Adrenal gland (tissue), 19 donors: ENCODE measurements at places on chromosomes 3 and 15.

GRCh38 chr3:171876680-171877147 is 33.6 kb downstream of the TMEM212 start:
- H3K4me1 ChIP-seq, result no peaks in the 10 kb centered on the region
- no peak overlapping the region for H3K4me3 ChIP-seq
- DNase-seq, result no peak
- no peaks in the 10 kb centered on the region for H3K36me3 ChIP-seq

DNA sequence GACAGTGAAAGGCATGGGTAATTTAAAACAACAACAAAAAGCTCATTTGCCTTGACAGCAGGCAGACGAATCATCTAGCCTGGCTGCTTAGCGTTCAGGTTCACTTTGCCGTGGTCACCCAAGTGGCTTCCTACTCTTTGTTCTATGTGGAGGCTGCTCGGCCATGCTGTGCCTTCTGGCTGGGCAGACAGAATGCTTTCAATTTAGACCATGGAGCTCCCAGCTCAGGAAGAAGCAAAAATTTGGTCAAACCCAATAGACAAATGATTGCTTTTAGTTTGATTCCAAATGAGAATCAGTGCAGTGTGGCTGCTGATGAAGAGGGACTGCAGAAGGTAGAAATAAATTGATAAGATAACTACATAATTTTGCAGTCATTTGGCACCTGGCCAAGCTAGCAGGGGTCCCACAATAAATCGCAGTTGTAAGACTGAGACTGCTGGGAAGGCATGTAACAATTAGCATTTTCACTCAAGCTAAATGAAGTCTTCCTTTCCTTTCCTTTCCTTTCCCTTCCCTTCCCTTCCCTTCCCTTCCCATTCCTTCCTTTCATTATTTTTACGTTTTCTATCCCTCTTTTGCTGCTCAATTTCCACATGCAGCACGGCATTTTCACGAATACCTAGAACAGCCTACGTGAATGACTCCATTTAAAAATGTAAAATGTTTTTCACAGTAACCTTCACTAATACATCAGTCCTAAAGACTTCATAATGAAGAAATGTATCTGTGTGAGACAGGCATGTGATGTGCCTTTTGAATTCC is 360.4 kb upstream of the TGFBR2 start:
- no peak overlapping the region for H3K4me3 ChIP-seq
- H3K27ac ChIP-seq, result no peak overlapping the region
- no peaks in the 10 kb centered on the region for H3K4me1 ChIP-seq
- DNase-seq, result no peak
- no peaks in the 10 kb centered on the region for H3K27me3 ChIP-seq
- H3K36me3 ChIP-seq, result no peaks in the 10 kb centered on the region

- no peak overlapping the region for H3K27ac ChIP-seq
- no peaks in the 10 kb centered on the region for H3K27me3 ChIP-seq
- peaks cover 5% of the 10 kb centered on the region for H3K4me1 ChIP-seq
Measured at GRCh38 chr3:129536804-129537203, 6.2 kb upstream of the H1-8 start.

- H3K4me3 ChIP-seq, result no peak overlapping the region
Measured at GRCh38 chr3:128936341-128936740, 56.9 kb downstream of the ACAD9 start.

- H3K27me3 ChIP-seq, result no peaks in the 10 kb centered on the region
- no peak for DNase-seq
- H3K4me3 ChIP-seq, result no peak overlapping the region
- H3K4me1 ChIP-seq, result peaks cover 42% of the 10 kb centered on the region
Measured at GRCh38 chr15:76193934-76194333, 117.3 kb downstream of the ETFA start.

- DNase-seq, result no peak
- H3K27ac ChIP-seq, result no peak overlapping the region
- no peak overlapping the region for H3K4me3 ChIP-seq
- H3K27me3 ChIP-seq, result no peaks in the 10 kb centered on the region
- no peaks in the 10 kb centered on the region for H3K4me1 ChIP-seq
Measured at GRCh38 chr3:191296041-191296541, 33.1 kb upstream of the CCDC50 start.

DNA sequence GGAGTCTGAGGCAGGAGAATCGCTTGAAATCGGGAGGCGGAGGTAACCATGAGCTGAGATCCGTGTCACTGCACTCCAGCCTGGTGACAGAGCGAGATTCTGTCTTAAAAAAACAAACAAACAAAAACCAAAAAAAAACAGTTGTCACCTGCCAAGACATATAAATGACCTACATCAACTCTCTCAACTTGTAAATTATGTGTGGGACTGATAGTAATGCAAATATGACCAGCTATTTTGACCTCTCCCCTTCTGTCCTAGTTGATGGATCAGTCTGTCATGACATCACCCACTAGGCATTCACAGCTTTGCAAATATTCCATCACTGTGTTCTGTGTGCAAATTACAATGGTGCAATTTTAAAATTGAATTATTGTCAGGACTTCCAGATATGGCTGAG is 175.4 kb downstream of the EBLN2 start:
- H3K36me3 ChIP-seq, result no peaks in the 10 kb centered on the region
- no peak overlapping the region for H3K4me3 ChIP-seq
- DNase-seq, result no peak
- H3K27ac ChIP-seq, result no peak overlapping the region
- H3K27me3 ChIP-seq, result no peaks in the 10 kb centered on the region

- H3K4me1 ChIP-seq, result no peaks in the 10 kb centered on the region
- no peak overlapping the region for H3K27ac ChIP-seq
- H3K36me3 ChIP-seq, result no peaks in the 10 kb centered on the region
- DNase-seq, result no peak
Measured at GRCh38 chr3:110027446-110028080, 690.2 kb upstream of the DPPA4 start.

- no peaks in the 10 kb centered on the region for H3K27me3 ChIP-seq
- no peak overlapping the region for H3K27ac ChIP-seq
- no peak for DNase-seq
- H3K4me3 ChIP-seq, result no peak overlapping the region
- H3K4me1 ChIP-seq, result no peaks in the 10 kb centered on the region
- no peaks in the 10 kb centered on the region for H3K36me3 ChIP-seq
Measured at GRCh38 chr3:5811016-5811415, 623.5 kb downstream of the EDEM1 start.

DNA sequence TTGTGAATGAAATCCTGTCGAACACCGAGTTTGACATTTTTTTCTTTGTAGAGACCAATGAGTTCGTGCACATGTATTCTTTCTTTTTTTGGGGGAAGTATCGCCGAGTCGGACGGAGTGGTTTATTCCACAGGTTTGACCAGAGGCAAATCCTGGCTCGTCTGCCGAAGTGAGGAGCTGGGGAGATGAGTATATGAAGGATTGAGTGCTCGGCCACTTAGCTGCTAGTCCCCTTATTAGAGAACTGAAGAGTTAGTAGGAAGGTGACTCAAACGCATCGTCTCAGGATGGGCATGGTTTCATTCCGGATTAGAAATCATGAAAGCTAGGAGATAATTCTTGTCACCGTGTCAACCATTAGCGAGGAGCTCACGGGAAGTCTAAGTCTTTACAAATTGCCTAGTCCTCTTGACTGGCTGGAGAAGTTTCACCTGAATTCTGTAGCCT is 154.7 kb upstream of the GOLIM4 start:
- H3K4me1 ChIP-seq, result peaks cover 7% of the 10 kb centered on the region
- no peak for DNase-seq
- H3K27ac ChIP-seq, result no peak overlapping the region

GRCh38 chr3:123025642-123026521 is 1.7 kb downstream of the SEMA5B start:
- no peaks in the 10 kb centered on the region for H3K27me3 ChIP-seq
- no peak for DNase-seq
- H3K27ac ChIP-seq, result no peak overlapping the region
- no peak overlapping the region for H3K4me3 ChIP-seq

DNA sequence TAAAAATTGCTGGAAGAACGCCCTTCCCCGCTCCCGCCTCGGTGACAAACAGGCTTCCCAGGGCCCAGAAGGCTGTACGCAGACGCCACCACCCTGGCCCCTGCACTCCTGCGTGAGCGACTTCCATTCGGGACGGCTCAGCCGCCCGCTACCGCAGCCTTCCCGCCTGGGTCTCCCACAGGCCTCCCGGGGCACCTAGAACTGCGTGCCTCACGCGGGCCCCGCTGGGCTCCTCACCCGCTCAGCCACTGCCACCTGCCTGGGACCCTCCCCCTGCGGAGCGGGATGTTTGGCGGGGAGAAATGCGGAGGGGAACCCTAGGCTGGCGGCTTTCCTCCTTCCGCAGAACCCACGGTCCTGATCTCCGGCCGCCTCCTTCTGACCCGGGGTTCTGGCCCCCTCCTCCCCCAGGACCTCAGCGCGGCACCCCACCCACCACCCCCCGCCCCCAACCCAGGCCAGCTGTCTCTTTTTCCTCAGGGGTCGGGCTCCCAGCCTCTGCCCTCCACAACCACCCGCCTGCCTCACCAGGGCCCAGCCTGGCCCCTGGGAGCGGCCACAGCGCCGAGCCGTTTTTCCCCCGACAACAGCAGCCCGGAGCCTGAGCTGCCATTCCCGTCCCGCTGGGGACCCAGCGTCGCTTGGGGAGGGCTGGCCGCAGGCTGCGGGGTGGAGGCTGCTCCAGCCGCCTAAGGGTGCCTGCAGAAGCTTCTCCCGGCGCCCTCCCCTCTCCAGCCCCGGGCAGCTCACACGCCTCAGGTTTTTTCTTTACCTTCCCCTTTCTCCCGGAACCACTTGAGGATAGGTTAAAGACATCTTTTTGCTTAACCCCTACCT is 27.6 kb upstream of the RAB7A start:
- H3K4me1 ChIP-seq, result no peaks in the 10 kb centered on the region
- no peaks in the 10 kb centered on the region for H3K36me3 ChIP-seq
- peak; percentile 54 for DNase-seq
- H3K27me3 ChIP-seq, result no peaks in the 10 kb centered on the region
- peak overlapping the region; percentile 84 for H3K4me3 ChIP-seq

GRCh38 chr3:102169915-102170479 is 264.8 kb upstream of the ZPLD1 start:
- no peaks in the 10 kb centered on the region for H3K36me3 ChIP-seq
- H3K4me3 ChIP-seq, result no peak overlapping the region
- DNase-seq, result no peak
- H3K27me3 ChIP-seq, result no peaks in the 10 kb centered on the region
- no peak overlapping the region for H3K27ac ChIP-seq

DNA sequence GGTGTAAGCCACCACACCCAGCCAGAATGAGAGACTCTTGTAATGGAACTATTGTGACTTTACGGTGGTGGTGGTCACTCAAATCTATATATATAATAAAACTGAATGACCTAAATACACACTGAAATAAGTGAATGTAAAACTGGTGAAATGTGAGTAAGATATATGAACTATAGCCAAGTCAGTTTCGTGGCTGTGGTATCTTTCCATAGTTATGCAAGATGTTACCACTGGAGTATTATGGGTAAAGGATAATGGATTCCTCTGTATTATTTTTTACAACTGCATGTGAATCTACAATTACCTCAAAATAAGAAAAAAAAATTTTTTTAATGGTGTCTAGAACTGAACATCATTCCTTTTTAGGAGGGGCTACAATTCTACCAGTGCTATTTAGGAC is 21.9 kb downstream of the PIK3CB start:
- no peak for DNase-seq
- H3K4me1 ChIP-seq, result peaks cover 4% of the 10 kb centered on the region

GRCh38 chr3:14377838-14378169 is 24.6 kb upstream of the SLC6A6 start:
- H3K36me3 ChIP-seq, result no peaks in the 10 kb centered on the region
- no peaks in the 10 kb centered on the region for H3K27me3 ChIP-seq
- H3K27ac ChIP-seq, result no peak overlapping the region
- no peak for DNase-seq

- no peak overlapping the region for H3K27ac ChIP-seq
- no peaks in the 10 kb centered on the region for H3K27me3 ChIP-seq
Measured at GRCh38 chr15:62853114-62853840, 189.3 kb upstream of the TPM1 start.

GRCh38 chr15:101113114-101114005 is 138.5 kb downstream of the CHSY1 start:
- peaks cover 6% of the 10 kb centered on the region for H3K4me1 ChIP-seq
- no peak overlapping the region for H3K4me3 ChIP-seq
- H3K36me3 ChIP-seq, result no peaks in the 10 kb centered on the region
- H3K27ac ChIP-seq, result no peak overlapping the region
- no peaks in the 10 kb centered on the region for H3K27me3 ChIP-seq

DNA sequence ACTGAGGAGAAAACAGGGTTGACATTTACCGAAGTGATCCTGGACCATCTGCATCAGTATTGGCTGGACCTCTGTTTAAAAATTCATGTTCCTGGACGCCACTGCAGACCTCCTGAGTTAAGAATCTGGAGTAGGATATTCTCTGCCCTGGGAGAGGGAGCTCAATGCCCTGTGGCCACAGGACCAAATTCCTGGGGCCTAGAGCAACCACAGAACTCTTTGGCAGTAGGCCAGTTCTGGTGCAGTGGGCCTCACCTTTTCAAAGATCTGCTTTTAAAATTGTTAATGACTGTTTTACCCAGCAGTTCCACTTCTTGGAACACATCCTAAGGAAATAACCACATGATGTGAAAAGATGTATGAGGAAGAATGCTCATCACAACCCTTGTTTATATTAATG is 133.3 kb upstream of the ADPGK start:
- DNase-seq, result no peak
- no peaks in the 10 kb centered on the region for H3K27me3 ChIP-seq
- no peaks in the 10 kb centered on the region for H3K4me1 ChIP-seq

GRCh38 chr15:91182101-91182500 is 82.0 kb downstream of the SV2B start:
- no peaks in the 10 kb centered on the region for H3K4me1 ChIP-seq
- DNase-seq, result no peak
- H3K4me3 ChIP-seq, result no peak overlapping the region
- H3K36me3 ChIP-seq, result no peaks in the 10 kb centered on the region
- H3K27ac ChIP-seq, result no peak overlapping the region

- DNase-seq, result no peak
- no peaks in the 10 kb centered on the region for H3K36me3 ChIP-seq
- no peak overlapping the region for H3K27ac ChIP-seq
- no peak overlapping the region for H3K4me3 ChIP-seq
- no peaks in the 10 kb centered on the region for H3K27me3 ChIP-seq
- H3K4me1 ChIP-seq, result no peaks in the 10 kb centered on the region
Measured at GRCh38 chr3:160210799-160211221, 14.4 kb upstream of the C3orf80 start.

DNA sequence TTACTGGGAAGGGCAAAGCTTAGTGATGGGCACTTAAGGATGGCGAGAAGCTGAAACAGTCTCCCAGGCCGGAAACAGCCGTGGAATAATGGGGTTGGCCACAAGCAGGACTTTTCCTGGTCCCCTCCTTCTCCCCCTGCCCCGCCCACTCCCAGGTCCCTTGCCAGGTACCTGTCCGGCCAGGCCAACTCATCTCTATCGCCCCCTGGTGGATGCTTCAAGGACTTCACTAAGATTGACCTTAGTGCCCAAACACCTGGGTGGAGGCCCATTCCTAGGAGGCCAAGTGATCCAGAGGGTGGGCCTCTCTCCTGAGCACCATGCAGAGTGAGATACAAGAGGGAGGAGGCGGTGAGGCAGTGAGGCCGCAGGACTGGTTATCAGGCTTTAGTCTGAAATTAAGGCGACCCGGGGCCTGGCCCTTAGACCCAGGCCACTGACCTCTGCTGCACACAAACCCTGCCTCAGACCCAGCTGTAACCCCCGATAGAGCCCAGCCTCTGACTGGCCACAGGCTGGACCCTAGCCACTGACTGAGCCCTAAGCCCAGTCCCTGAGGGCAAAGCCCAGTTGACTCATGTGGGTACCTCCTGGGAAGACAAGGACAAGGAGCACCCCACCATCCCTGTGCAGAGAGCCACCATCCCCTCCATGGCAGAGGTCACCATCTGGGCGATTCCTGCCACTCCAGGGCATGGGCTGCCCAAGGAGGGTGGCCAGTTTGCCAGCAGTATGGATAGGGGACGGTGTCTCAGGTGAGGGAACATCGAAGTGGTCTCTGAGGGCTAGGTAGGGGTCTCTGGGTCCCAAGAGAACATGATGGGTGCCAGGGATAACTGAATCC is 37.6 kb downstream of the VIPR1 start:
- H3K27ac ChIP-seq, result no peak overlapping the region
- H3K36me3 ChIP-seq, result no peaks in the 10 kb centered on the region
- no peaks in the 10 kb centered on the region for H3K27me3 ChIP-seq
